ENCODE measurements at places on chromosomes 6 and 20.

DNA sequence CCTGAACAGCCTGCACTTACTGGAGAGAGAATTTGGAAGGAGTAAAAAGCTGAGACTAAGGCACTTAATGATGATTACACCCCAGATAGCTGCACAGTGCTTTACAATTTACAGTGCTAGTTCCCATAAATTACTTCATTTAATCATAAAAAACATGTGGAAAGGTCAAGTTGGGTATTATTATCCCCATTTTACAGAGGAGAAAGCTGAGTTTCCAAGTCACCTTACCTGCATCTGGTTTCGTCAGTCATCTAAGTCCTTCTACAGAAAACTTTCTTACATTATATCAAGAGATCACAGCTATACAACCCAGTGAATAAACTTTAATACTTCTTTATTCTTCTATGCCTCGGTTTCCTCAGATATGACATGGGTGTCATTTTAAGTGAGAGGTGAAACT, 3.3 kb downstream of the PTPRK start:
- no peak for DNase-seq

DNA sequence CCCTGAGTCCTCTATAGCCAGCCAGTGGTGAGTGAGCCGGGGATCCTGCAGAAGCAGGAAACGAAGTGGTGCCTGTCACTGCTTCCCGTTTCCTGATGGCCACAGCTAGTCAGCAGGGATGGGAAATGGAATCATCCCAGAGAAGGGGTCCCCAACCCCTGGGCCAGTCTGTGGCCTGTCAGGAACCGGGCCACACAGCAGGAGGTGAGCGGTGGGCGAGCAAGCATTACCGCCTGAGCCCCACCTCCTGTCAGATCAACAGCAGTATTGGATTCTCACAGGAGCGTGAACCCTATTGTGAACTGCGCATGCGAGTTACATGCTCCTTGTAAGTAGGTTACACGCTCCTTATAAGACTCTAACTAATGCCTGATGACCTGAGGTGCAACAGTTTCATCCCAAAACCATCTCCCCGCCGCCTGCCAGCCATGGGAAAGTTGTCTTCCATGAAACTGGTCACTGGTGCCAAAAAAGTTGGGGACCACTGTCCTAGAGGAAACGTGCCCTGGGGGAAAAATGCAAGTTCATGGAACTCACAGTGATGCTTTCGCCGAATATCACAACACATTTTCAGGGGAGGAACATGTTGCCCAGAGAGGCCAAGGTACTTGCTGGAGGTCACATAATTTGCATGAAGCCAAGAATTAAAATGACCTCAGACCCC, 113.8 kb downstream of the JPH2 start:
- DNase-seq = peak; percentile 74

- no peak for DNase-seq
These were observed 126.3 kb downstream of the HIVEP1 start for GRCh38 chr6:12138381-12138780.

DNA sequence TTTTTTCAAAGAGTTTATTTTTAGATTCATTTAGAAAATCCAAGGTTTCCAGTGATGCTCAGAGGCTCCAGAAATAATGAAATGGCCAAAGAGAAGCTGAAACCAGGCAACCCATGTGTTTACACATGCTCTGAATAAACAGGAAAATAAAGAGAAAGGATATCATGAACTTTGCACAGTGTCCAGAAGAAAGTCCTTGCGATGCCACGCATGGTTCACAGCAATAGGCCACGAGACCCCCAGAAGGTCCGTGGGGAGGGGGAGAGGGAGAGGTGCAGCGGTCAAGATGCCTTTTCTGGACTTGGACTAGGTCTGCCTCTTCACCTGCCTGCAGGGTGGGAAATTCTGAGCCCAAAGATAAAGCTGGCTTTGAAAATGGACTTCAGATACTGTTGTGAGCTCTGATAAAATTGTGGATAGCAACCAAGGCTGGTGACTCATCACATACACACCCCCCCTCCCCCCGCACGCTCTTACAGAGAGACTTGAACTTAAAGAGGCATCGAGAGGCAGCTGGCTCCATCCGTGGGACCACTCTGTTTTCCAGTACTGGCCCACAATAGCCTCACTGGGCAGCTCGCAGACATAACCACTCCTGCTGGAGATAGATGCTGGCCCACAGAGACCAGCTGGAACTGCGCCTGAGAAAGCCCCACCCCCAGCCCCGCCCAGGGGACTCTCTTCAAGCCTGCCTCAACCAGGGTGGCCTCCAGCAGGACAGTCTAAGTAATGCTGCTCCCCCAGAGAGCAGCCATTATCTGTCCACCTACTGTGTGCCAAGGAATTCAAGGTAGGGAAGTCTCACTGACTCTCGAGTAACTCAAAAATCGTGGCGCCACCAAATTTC, 21.2 kb upstream of the NFATC2 start:
- no peak for DNase-seq

- no peak for DNase-seq
These were observed 5.4 kb downstream of the CCN5 start for GRCh38 chr20:44720621-44720996.

DNA sequence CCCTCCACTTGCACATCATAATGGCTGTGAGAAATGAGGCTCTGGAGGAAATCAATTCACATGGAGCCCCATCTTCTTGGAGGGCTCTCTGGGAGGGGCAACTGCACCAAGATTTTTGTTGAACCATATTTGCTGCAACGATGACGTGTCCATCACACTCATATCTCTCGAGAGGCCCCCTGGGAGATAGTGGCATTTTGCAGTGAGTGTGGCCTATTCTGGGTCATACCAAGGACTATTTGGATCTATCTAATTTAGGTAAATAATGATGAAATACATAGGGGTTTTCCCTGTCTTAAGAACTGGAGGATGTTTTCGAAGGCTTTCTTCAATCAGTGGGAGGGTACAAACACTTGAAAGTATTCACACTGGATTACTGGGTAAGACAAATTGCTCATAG, 31.6 kb downstream of the CNR1 start:
- DNase-seq = no peak

DNA sequence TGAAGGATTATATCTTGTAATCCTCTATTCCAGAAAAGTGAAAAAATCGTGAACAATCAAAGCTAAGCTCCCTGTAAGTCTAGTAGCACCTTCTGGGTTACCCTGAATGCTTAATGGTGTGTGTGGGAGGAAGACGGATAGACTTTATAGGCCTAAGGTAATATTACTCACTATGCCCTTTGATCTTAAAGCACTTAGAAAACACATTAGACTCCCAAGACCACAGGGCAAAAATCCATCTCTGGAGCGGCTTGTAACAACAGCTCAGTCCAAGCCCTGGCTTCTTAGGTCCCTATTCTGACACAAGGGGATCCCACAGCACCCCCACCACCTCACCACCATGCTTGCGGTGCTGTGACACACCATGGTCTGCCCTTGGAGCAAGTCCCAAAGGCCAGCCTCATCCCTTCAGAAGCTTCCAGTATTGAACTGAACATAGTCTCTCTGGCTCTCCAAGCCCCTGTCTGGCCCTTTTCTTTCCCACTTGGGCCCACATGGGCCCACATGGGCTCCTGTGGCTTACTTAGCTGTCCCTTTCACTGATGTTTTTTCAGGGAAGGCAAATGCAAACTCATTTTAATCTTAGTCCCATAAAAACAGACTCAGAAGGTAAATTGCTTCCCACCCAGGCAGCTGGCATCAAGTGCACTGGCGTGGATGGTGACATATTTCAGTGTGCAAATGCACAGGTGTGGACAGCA, 28.3 kb downstream of the C6orf132 start:
- DNase-seq = no peak

DNA sequence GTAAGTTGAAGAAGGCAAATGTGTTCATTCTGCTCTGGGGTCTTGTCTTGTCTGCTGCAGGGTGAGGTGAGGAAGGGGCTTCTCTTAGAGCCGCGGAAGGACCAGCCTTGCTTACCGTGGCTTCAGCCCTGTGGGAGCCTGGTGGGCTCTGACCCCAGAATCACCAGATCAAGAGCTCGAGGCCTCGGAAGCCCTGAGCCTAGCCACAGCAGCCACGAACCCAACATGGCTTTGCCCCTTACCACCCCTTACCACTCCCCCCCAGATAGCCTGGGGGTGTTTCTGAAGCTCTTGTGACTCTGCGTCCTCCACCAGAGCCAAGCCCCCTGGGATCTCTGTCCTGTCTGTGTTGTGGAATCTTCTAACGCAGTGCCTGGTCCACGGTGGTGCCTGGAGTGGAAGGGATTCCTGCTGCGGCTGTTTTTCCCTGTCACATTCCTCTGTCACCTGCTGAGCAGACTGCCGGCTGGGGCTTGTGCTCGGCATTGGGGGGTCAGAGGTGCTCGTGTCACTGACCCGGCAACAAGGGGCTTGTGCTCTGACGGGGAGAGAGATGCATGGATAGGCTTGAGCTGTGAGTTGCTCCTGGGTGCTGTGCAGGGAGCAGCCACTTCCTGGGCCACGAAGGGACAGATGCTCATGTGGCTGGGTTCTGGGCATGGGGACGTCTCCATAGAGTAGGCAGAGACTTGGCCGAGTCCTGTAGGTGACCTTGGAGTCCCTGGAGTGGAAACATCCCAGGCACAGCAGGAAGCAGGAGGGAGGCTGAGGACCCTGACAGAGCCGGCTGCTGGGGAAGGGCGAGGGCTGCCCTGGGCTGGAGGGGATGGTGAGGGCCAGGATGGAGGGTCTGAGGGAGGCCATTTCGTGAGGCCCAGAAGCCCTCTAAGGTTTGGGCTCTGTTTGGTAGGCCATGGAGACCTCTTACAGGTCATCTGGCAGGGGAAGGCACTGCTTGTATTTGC, 316.0 kb downstream of the QKI start:
- no peak for DNase-seq

DNA sequence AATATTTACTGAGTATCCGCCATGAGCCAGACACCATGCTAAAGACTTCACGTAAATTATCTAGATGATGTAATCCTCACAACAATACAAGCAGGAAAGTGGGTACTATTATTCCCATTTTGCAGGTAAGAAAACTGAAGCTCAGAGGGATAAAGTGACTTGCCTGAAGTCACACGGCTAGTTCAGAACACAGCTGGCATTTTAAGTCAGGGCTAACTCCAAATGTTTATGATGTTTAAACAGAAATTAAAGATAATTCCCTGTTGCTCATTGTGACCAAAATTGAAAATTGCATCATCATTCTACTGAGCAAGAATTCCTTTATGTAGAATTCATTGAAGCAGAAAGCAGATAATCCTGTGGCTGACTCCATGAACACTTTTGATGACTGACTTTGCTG, 71.3 kb upstream of the STXBP5 start:
- no peak for DNase-seq

DNA sequence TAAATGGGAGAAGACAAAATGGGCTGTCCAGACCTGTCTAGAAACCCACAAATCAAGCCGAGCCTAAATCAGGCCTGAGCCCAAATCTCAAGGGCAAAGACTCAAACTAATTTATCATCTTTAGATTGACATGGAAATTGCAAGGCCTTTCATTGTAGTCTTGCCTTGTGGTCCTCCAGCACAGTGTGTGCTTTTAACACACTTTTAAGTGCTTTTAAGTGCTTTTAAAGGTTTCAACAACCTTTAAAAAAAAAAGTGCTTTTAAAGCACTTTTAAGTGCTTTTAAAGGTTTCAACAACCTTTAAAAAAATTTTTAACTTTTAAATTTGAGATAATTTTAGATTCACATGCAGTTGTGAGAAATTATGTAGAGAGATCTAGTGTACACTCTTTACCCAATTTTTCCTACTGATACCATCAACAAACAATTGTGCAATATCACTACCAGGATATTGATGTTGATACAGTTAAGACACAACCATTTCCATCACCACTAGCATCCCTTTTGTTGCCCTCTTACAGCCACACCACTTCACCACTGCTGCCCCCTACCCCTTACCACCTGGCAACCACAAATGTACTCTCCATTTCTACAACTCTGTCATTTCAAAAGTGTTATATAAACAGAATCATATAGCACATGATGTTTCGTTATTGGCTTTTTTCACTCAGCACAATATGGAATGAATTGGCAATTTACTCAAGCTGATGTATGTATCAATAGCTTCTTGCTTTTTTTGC, 23.1 kb upstream of the DCBLD1 start:
- DNase-seq = no peak

GRCh38 chr20:37220731-37221130, 40.9 kb downstream of the GHRH start:
- no peak for DNase-seq

- DNase-seq = peak; percentile 73
These were observed 117.6 kb downstream of the JPH2 start for GRCh38 chr20:44069203-44070011.

Measured in osteocyte (in vitro differentiated cells).